Activated naive CD4-positive, alpha-beta T cell (primary cell): ENCODE measurements at places on chromosomes 12 and 14.

DNA sequence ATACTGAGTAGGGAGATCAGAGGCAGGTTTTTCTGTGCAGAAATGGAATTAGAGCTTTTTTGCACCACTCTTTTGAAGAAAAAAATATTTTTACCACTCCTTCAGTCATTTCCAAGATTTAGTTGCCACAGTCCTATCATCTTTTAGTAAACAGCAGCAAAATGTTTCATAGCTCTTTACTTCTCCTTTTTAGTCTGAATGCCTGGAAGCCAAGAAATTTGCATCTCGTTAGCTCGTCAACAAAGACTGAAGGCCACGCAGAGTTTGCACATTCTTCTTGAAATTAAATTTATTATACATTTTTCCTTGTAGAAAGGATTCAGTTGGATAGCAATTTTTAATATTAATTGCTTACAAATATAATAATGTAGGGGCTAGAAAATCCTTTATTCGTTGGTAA is 544.5 kb upstream of the ATP2B1 start:
- no peak for DNase-seq

DNA sequence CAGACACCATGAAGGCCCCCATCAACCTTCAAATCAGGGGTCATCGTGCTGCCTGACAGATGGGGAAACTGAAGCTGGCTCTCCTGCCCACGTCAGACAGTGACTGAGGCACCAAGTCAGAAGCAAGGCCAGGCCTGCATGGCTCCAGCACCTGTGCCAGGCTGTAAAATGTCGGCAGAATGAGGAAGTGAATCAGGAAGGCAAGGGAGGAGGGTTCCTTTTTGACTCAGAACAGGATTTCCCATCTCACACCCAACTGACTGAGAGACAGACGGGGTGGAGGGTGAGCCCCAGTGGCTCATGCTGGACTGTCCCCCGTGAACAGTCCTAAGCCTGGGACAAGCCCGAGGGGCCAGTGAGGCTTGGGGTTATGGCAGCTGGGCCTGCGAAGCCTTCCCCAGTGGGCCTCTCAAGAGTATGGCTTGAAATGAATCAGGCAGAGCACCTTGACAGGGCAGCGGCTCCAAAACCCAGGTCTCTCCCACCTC is 20.9 kb downstream of the SYNE3 start:
- no peak for DNase-seq

DNA sequence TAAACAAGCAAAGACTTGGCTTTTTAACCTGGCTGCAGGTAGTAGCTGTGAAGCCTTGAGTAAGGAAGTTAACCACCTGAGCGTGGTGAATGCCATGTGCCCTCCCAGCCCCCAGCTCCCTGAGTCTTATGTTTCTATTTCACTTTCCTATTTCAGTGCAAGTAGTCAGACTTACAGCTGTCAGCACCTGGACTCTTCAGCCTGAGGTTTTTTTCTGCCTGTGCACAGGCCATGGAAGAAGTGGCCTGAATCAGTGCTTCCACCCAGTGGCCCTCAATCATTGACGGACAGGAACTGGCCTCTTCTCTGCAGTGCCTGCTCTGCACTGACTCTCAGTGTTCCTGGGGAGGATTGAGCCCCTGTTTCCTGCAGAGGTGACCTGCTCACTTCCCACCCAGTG is 796.4 kb downstream of the MED13L start:
- no peak for DNase-seq

GRCh38 chr14:57199921-57200320 is 68.8 kb downstream of the EXOC5 start:
- DNase-seq: no peak

DNA sequence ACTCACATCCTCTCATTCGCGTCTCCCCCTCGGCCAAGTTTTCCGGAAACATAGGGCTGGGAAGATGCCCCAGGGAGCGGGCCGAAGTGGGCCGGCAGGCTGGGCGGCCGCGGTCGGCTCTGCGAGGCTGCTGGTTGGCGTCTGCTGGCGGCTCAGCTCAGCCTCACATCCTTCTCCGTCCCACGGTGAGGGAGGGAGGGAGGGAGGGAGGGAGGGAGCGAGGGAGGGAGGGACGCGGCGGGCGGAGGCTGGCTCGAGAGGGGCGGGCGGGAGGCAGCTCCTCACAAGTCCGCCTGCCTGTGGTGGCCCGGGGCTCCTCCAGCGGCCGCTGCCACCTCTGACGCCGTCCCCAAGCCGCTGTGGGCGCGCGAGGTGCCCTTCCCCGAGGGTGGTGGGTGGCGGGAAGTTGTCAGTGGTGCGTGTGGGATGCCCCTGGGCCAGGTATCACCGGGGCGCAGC is 93.8 kb downstream of the RFLNA start:
- no peak for DNase-seq

- DNase-seq: no peak
Observed at GRCh38 chr12:62372134-62372533, 94.5 kb upstream of the MON2 start.

DNA sequence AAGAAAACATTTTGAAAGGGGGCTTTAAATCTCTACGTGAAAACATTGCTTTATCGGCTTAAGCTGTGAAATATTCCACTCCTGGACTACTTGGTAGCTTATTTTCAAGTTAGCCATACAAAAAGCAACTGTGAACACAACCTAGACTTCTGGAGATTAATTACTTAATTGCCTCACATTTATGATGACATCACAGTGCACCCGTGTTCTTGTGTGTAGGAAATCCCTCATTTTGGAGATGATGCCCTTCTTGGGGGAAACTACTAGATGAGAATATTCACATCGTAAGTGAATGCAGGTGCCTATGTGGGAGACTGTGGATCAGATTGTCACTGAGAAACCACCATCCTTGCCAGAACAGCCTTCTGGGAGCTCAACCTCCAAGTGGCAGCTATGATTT is 10.5 kb upstream of the B4GALNT3 start:
- DNase-seq: no peak

GRCh38 chr12:78863482-78864402 is 832 bp upstream of the SYT1 start:
- DNase-seq: no peak

GRCh38 chr12:49537752-49538509 is 899 bp upstream of the KCNH3 start:
- DNase-seq: no peak

DNA sequence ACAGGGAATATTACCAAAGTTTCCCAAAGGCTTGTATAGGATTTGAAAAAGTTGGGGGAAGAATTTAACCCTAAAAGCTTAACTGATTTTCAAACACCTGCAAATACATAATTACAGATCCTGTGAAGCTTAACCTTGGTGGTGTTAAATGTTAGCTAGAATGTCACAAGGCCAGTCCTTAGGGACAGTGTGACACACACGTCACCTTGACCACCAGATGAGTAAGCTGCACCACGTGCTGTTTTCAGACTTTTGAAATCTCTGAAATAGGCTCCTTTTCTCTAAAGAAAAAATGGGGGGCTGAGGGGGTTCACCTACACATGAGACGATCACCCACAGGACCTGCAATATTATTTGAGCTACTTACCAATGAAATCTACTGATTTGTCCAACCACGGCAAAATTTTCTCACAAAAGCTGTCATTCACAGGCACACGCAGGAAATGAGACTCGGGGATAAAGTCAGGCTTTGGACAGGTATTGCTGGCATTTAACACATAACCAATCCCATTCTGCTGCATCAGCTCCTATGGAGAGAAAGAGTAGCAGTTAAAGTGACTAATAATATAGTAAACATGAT is 75.9 kb downstream of the DUSP16 start:
- DNase-seq: no peak

DNA sequence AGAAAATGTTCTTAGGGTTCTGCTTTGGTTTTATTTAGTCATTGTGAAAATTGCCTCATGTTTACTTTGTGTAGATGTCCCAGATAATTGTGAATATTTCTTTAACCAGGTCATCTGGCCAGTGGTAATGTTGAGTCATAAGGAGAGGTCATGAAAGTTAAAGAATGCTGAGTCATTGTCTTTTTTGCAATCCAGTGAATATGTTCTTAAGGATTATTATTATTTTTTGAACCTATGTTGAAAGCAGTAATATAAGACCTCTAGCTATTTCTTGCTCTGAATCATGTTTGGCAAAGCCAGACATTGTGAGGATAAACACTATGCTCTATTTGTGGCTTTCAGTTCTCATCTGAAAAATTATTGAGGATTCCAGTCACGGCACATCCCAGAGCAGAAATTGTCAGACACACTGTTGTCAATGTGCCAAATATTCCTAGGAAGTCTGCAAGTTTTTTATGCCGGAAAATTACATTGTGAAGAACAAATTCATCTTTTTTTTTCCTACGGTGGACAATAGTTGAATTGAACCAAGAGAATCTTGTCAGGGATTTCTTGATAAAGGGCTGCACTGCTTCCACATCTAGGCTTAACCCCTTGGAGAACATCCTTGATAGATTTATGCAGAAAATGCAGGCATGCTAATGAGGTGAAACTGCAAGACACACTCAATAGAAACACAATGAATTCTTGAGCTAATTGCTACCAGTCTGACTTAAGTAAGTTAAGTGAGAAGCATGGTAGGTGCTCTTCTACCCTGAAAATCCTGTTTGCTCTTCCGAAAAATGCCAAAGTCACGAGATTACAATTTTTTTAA is 369.6 kb downstream of the ATP23 start:
- no peak for DNase-seq

GRCh38 chr14:89658977-89659670 is 242.1 kb upstream of the FOXN3 start:
- no peak for DNase-seq

DNA sequence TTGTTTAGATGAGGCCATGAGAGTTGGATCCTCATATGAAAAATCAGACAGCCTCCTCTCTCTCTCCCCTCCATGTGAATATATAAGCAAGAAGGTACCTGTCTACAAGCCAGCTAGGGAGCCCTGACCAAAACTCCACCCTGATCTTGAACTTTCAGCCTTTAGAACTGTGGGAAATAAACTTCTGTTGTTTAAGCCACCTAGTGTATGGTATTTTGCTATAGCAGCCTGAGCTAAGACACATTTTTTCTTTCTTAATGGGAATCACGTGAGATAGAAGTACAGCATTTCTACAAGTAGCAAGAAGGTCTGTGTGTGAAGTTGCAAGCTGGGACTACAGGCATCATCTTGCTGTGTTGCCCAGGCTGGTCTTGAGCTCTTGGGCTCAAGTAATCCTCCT is 16.3 kb upstream of the ABHD12B start:
- no peak for DNase-seq

DNA sequence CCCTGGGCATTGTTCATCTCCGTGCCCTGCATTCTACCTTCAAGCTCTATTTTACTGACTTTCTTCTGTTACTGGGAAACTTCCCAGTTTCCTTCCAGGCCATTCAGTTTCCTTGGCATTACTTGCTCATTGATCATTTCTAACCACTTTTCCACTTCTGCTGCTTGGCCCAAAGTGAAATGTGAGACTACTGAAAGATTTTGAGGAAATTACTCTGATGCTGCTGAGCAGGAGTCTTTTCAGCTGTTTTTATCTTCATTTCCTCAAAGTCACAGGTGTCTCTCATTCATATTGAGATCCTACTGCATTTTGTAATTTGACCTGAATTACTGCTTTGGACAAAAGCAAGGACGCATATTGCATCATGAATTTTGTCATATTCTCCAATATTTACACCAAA is 26.4 kb upstream of the DBX2 start:
- DNase-seq: no peak

DNA sequence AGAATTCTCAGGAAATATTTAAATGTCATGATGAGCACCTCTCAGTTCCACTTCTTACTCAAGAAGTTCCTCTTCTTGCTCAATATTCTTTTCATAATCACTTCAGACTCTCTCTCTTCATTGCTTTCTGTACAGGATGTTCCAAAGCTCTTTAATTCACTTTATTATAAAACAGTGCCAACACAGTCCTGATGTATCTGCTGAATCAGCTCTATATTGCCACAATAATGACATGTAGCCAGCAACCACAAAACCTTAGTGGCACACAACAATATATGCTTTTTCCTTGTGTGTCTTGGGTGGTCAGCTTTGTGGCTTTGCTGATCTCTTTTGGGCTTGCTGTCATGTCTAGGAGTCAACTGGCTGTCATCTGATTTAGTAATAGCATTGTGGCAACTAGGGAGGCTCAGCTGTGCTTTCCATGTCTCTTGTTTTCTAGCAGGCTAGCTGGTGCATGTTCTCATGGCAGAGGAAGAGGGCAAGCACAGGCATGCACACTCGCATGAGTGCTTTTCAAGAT is 52.8 kb upstream of the SLC2A13 start:
- no peak for DNase-seq

- no peak for DNase-seq
Observed at GRCh38 chr12:73589220-73589619, 948.4 kb upstream of the ATXN7L3B start.

GRCh38 chr12:53461591-53461990 is 9.7 kb downstream of the PCBP2 start:
- DNase-seq: no peak

GRCh38 chr12:115569345-115570068 is 708.0 kb downstream of the MED13L start:
- no peak for DNase-seq

DNA sequence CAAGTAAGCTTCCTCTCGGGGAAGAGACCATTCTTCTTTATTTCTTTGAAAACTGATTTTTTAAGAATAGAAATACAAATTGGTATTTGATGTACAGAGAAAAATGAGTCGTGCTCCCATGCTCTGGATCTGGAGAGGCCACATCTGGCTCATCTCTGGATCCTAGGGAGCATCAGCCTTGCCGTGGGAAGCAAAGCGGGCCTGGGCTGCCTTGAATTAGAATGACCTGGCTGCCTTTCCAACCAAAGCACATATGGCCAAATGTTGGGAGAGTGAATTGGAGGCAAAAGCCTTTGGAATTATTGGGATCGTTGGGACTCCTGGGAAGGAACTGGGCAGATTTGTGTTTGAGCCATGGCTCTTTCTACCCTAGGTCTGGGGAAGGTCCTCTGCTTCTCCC is 80.0 kb downstream of the SLC25A47 start:
- no peak for DNase-seq

- DNase-seq: no peak
Observed at GRCh38 chr12:3538466-3539030, 47.5 kb downstream of the PRMT8 start.

GRCh38 chr12:102917026-102917787 is at the start of gene PAH:
PAH (minus strand) TSS chr12:102917244; CDS start chr12:102917130, 114 bp downstream.
- peak; percentile 0 for DNase-seq

- no peak for DNase-seq
Observed at GRCh38 chr12:89427508-89428156, 75.3 kb upstream of the DUSP6 start.
